Osteoblast (primary cell): ENCODE measurements at places on chromosomes 13 and 19. TPM values are rescaled to one million over a fixed set of nuclear protein-coding genes. Genes with fewer than 3 reads are reported as not detected.

The ZNF264 gene
- total RNA-seq, result 26.5 and 32.9 TPM in 2 replicates

The ZNF154 gene
- total RNA-seq, result 6.8 and 7.6 TPM in 2 replicates

The TEX26 gene
- total RNA-seq, result not detected in 2 replicates

The KCNC3 gene
- under 0.01 TPM in 1 of 2 replicates, not detected in the other for total RNA-seq

The ELAVL1 gene
- total RNA-seq, result 23.0 and 25.7 TPM in 2 replicates

The PTH2 gene
- not detected in 2 replicates for total RNA-seq

The ZNF428 gene
- total RNA-seq, result 31.5 and 37.3 TPM in 2 replicates

The KLK14 gene
- total RNA-seq, result not detected in 2 replicates

The LRRC4B gene
- not detected in 2 replicates for total RNA-seq

DNA sequence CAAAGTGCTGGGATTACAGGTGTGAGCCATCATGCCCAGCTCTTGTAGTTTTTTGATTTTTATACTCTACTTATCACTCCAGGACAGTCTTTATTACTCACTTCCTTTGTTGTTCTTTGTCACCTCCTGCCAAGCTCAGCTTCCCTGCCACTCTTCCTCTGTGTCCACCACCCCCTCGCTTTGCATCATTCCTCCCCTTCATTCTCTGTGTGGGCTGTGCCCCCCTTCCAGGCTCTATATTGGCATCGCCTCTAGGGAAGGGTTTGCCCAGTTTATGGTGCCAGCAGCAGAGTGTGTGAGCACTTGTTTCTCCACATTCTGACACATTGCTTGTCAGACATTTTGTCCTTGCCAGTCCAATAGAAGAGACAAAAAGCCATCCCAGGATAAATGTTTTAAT lies 15.1 kb downstream of the ZNF302 start:
- no peaks in the 10 kb centered on the region for H3K4me1 ChIP-seq
- DNase-seq, result no peak
- no peaks in the 10 kb centered on the region for H3K27me3 ChIP-seq
- no peaks in the 10 kb centered on the region for H3K36me3 ChIP-seq
- no peak overlapping the region for H3K27ac ChIP-seq

DNA sequence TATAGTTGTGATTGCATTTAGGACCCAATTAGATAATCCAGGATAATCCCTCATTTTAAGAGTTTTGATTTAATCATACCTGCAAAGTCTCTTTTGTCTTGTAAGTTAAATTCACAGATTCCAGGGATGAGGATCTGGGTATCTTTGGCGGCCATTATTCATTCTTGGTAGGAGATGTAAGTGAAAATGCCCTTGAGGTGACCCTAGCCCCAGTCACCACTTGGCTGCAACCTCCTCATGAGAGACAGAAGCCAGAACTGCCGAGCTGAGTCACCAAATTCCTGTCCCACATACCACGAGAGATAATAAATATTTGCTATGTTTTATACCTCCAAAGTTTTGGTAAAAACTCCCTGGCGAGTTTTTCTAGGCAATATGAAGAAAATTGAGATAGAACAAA lies 389.4 kb downstream of the RFC3 start:
- no peaks in the 10 kb centered on the region for H3K36me3 ChIP-seq
- H3K4me1 ChIP-seq, result peaks cover 26% of the 10 kb centered on the region
- H3K27me3 ChIP-seq, result no peaks in the 10 kb centered on the region

- H3K4me3 ChIP-seq, result no peak overlapping the region
- peak overlapping the region; percentile 50 for H3K27ac ChIP-seq
- DNase-seq, result no peak
- H3K27me3 ChIP-seq, result no peaks in the 10 kb centered on the region
Measured at GRCh38 chr19:6088602-6089049, 21.7 kb downstream of the RFX2 start.

DNA sequence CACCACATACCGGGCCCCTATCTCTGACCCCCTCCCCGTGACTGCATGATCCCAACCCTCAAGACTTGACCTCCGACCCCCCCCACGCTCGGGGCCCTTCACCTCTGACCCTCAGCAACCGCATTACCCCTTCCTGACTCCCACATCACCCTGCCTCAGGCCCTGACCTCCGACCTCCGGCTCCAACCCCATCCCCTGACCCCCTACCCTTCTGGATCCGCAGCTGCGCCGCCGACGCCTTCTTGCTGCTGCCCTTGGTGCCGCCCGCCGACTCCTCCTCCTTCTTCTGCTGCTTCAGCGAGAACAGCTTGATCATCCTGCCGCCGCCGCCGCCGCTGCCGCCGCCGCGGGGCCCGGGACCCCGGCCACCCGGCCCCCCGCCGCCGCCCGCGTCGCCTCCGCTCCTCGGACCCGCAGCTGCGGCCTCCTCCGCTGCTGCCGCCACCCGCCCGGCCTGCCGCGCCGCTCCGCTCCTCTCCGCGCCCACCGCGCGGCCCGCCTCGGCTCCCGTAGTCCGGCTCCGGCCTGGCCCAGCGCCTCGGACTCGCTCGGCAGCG lies at the start of gene UBE2M:
Gene UBE2M, minus strand, starts transcription at position 546 of the 557 bp plus-strand sequence. Its CDS starts 230 bp downstream, at position 316.
- peaks cover 18% of the 10 kb centered on the region for H3K36me3 ChIP-seq
- peak within 1 kb of the TSS; percentile 99 for H3K27ac ChIP-seq

GRCh38 chr13:42225051-42225450 lies 46.9 kb upstream of the AKAP11 start:
- H3K27me3 ChIP-seq, result no peaks in the 10 kb centered on the region
- no peaks in the 10 kb centered on the region for H3K4me1 ChIP-seq
- no peak overlapping the region for H3K4me3 ChIP-seq
- H3K36me3 ChIP-seq, result peaks cover 18% of the 10 kb centered on the region

DNA sequence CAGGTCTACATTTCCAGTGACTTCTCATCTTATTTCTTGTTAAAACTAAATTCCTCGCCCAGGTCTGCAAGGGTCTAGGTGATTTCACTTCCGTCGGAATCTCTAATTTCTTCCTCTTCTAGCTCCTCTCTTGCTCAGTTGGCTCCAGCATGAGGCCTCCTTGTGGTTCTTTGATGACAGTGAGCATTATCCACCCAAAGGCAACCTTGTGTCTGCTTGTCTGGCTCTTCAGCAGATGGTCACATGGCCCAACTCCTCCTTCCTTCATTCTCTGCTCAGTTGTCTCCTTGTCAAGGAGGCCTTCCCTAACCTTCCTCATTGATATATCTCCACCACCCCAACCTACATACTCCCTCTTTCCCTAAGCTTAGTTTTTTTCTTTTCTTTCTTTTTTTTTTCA lies 1391.4 kb downstream of the EFNB2 start:
- no peaks in the 10 kb centered on the region for H3K27me3 ChIP-seq
- no peak overlapping the region for H3K4me3 ChIP-seq

DNA sequence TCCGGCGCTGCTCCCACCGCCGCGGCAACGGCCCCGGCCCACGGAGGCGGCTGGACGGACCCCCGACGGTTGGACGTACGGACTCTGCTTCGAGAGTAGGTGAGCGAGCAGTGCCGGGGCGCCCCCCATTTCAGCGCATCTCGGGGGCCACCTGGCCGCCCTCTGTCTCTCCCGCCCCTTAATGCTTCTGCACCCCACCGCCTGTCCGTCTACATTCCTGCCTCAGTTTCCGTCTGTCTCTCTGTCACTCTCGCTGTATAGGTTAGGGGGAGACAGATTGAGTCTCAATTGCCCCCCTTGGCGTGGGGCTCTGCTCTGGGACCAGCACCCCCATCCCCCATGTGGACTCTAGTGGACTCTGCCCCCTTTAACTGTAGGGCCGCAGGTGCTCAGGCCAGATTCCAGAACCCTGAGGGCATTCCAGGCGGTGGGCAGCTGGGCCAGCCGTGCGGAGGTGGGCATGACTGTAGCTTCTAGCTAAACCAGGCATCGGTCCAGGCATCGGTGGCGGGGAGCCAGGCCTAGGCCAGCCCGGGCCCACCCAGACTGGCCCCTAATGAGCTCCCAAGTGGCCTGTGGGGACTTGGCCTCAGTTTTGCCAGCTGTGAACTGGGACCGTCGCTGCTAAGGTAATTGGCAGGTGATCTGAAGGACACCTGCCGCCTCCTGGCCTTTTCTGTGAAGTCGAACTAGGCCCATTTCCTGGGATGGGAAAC lies 373 bp downstream of the TNFAIP8L1 start:
- peak overlapping the region; percentile 12 for H3K27ac ChIP-seq
- H3K4me1 ChIP-seq, result peaks cover 27% of the 10 kb centered on the region
- peak overlapping the region; percentile 87 for H3K4me3 ChIP-seq
- H3K27me3 ChIP-seq, result no peaks in the 10 kb centered on the region
- peak; percentile 83 for DNase-seq

DNA sequence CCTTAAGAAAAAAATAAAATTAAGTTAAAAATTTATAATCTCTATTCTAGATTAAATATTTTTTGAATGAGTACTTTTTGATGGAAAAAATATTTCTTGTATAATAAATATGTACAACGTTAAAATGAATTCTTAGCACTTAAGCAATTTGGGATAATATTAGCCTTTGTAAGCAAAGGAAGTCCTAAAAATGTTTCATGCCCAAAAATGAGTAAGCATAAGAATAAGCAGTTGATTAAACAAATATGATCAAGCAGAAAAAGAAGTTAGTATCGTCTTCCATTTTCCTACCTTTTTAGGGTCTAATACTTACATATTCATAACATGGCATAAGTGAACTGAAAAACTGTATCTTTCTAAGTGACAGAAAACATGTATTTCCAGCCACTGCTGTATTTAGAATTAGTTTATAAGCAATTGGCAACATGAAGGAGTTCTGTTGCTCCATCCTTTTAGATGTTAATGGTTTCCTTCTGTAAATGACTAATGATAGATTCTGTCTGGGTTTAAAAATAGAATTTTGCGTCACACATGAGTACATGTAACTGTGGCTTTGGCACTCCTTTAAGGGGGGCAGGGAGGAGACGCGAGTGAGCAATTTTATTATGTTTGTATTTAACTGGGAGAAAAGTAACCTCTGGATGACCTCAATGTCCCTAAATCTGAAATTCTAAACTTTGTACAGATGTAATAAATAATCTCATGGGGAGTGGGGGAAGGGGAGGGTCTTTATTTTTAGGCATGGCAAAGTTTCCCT lies 237.4 kb downstream of the RGCC start:
- peak; percentile 69 for DNase-seq
- no peak overlapping the region for H3K4me3 ChIP-seq
- H3K4me1 ChIP-seq, result peaks cover 43% of the 10 kb centered on the region
- H3K27ac ChIP-seq, result peak overlapping the region; percentile 93

- no peak overlapping the region for H3K27ac ChIP-seq
- H3K4me3 ChIP-seq, result no peak overlapping the region
- no peaks in the 10 kb centered on the region for H3K27me3 ChIP-seq
- no peak for DNase-seq
- no peaks in the 10 kb centered on the region for H3K36me3 ChIP-seq
Measured at GRCh38 chr19:10855879-10856522, 7.8 kb downstream of the C19orf38 start.

DNA sequence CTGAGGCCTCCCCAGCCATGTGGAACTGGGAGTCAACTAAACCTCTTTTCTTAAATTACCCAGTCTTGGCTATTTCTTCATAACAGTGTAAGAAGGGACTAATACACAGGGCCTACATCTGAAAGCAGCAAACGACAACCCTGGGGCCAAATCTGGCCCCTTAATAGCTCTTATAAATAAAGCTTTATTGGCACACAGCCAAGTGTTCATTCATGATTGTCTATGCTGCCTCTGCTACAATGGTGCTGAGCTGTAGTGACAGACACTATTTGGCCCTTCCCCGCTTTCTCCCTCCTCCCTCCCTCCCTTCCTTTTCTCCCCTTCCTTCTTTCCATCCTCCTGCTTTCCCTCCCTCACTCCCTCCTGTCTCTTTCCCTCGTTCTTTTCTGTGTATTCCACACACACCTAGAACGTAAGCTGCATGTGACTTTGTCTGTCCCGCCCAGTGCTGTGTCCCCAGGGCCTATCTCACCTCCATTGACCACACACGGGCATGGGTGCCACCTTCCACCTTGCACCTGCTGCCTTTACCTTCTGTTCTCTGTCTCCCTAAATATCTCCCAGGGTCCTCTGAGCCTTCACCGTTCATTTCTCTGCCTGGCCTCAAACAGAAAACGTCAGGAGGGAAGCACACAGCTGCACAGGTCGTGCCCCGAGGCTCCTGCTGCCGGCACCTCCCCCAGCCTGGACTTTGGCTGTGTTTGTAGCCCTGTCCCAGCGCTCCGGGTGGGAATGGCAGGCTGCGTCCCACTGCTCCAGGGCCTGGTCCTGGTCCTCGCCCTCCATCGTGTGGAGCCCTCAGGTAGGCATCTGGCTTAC lies at the start of gene PROZ:
Gene PROZ, plus strand, starts transcription at position 720 of the 819 bp plus-strand sequence. Its CDS starts 13 bp downstream, at position 733.
- H3K27me3 ChIP-seq, result peaks cover 12% of the 10 kb centered on the region
- peak; percentile 60 for DNase-seq
- H3K4me1 ChIP-seq, result peaks cover 5% of the 10 kb centered on the region
- no peaks in the 10 kb centered on the region for H3K36me3 ChIP-seq
- H3K4me3 ChIP-seq, result no peak within 1 kb of the TSS

GRCh38 chr19:51096473-51097165 lies 11.6 kb downstream of the CTU1 start:
- H3K36me3 ChIP-seq, result peaks cover 7% of the 10 kb centered on the region
- peaks cover 6% of the 10 kb centered on the region for H3K4me1 ChIP-seq
- no peaks in the 10 kb centered on the region for H3K27me3 ChIP-seq
- H3K4me3 ChIP-seq, result no peak overlapping the region
- no peak overlapping the region for H3K27ac ChIP-seq

DNA sequence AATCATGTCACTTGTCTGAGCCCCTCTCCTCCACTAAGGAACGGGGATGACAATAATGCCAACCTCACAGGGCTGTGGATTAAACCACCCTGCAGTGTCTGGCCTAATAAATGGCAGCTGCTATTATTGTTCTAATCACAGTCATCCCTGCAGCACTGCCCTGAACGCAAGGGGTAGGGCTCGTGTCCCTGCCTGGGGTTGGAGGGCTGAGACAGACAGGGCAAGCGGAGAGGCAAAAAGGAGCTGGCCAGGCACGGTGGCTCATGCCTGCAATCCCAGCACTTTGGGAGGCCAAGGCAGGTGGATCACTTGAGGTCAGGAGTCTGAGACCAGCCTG lies 10.2 kb upstream of the KPTN start:
- peaks cover 51% of the 10 kb centered on the region for H3K36me3 ChIP-seq
- no peak overlapping the region for H3K4me3 ChIP-seq
- no peaks in the 10 kb centered on the region for H3K27me3 ChIP-seq
- no peaks in the 10 kb centered on the region for H3K4me1 ChIP-seq
- no peak for DNase-seq
- no peak overlapping the region for H3K27ac ChIP-seq

DNA sequence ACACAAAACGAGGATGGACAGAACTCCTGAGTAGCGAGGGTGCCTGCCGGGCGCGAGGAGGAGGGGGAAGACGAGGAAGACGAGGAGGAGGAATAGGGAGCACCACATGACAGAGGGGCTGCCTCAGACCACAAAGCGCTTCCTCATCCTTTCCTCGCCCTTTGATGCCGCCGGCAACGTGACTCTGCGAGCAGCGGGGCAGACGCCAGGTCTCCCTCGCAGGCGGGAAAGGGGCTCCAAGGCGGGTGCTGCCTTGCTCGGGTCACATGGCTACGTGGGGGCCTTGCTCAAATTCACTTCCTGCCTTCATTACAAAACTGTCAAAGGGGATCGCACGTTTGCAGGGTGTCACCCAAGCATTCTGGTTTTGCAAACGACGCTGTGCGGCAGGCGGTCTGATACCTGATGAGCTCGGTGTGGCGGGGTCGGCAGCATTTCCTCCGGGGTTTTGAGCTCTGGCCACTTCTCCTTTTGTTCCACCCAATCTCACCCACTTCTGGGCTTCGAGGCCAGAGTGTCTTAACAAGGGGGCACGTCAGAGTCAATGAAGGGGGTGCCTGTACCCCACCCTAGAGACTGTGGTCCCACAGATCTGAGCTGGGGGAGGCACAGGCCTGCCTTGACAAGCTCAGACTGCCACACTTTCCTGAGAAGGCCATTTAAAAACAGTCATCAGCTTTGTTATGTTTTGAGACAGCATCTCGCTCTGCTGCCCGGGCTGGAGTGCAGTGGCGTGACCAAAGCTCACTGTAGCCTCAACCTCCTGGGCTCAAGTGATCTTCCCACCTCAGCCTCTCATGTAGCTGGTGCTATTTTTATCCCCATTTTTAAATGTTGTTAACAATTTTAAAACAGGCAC lies 14.9 kb downstream of the MAP2K2 start:
- no peaks in the 10 kb centered on the region for H3K27me3 ChIP-seq
- H3K27ac ChIP-seq, result no peak overlapping the region
- DNase-seq, result peak; percentile 54
- peaks cover 8% of the 10 kb centered on the region for H3K4me1 ChIP-seq
- no peak overlapping the region for H3K4me3 ChIP-seq
- peaks cover 69% of the 10 kb centered on the region for H3K36me3 ChIP-seq
